NCI-H345 (cell line): ENCODE measurements at places on chromosomes 6 and 20.

- no peak for DNase-seq
Observed at GRCh38 chr6:150656156-150656555, 56.5 kb downstream of the PLEKHG1 start.

- no peak for DNase-seq
Observed at GRCh38 chr20:10653599-10654249, 20.1 kb downstream of the JAG1 start.

- no peak for DNase-seq
Observed at GRCh38 chr6:583116-583515, 73.8 kb downstream of the HUS1B start.

- DNase-seq, result no peak
Observed at GRCh38 chr20:22425344-22426295, 158.8 kb downstream of the FOXA2 start.

GRCh38 chr6:47059216-47059885, 17.2 kb upstream of the ADGRF1 start:
- DNase-seq, result no peak

GRCh38 chr6:37906121-37906520, 86.6 kb downstream of the ZFAND3 start:
- DNase-seq, result no peak
